ENCODE measurements at places on chromosomes 12 and 14.

- no peak for DNase-seq
Measured at GRCh38 chr14:75470238-75470797, 42.5 kb downstream of the JDP2 start.

DNA sequence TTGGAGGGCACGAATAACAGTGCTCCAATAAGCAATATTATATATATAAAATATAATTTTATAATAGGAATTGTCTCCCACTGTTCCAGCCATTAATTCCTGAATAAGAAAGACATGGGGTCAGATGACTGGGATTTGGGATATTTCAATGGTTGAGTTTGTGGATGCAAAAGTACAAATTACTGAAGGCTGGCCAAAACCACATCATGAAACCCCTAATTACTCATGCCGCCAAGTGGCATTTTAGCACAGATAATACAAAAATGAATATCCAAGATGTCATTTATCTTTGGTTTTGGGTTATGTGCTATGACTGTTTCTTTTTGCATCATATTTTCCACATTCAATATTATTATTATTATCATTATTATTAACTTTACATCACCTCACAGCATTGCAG, 261.4 kb upstream of the TBX3 start:
- no peak for DNase-seq

DNA sequence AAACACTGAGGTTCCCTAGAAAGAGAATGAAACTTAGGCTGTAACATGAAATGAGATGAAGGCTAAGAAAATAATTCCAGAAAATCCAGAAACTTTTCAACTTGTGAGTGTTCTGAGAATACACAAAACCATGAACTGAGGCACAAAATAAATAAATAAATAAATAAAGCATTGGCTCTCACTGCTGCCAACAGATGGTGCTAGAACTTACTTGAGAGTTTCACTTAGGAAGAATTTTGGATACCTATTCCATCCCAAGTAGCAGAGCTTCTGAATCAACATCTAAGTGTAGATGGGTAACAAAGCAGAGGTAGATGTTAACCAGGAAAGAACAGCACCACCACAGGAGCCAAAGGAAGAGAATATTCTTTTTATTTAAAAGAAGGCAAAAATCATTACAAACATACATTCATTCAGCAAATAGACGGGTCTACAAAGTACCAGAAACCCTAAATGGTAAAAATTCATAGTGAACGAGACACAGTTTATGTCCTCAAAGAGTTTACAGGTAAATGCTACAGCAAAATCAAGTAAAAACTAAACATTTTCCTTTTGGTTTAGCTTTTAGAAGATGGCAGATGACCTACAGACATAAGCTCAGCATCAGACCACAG, 16.7 kb downstream of the EPS8 start:
- DNase-seq, result no peak

DNA sequence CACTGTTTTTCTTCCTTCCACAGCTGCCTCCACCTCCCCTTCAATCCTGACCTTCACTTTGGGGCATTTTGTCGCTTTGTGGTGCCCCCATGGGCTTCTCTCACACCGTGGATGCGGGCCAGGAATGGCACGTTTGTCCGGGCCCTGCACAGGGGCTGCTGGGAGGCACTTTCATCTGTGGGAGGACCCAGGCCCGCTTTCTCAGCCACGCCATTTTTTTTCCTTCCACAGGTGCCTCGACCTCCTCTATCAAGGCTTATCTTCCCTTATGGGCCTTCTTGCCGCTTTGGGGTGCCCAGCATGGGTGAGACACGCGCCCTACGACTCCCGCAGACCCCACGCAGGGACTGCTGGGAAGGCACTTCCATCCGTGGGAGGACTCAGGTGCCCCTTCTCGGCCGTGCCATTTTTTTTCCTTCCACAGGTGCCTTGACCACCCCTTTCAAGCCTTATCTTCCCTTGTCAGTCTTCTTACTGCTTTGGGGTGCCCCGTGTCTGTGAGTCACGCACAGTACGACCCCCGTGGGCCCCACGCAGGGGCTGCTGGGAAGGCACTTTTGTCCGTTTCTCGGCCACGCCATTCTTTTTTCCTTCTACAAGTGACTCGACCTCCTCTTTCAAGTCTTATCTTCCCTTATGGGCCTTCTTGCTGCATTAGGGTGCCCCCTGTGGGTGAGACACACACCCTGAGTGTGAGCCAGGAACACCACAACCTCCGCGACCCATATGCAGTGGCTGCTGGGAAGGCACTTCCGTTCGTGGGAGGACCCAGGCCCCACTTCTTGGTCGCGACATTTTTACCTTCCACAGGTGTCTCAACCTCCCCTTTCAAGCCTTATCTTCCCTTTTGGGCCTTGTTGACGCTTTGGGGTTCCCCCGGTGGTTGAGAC, 270.7 kb downstream of the ALG10 start:
- no peak for DNase-seq

GRCh38 chr14:89881839-89882238, 72.7 kb downstream of the EFCAB11 start:
- DNase-seq, result no peak

- no peak for DNase-seq
Measured at GRCh38 chr12:19095756-19096480, 33.6 kb upstream of the PLEKHA5 start.

DNA sequence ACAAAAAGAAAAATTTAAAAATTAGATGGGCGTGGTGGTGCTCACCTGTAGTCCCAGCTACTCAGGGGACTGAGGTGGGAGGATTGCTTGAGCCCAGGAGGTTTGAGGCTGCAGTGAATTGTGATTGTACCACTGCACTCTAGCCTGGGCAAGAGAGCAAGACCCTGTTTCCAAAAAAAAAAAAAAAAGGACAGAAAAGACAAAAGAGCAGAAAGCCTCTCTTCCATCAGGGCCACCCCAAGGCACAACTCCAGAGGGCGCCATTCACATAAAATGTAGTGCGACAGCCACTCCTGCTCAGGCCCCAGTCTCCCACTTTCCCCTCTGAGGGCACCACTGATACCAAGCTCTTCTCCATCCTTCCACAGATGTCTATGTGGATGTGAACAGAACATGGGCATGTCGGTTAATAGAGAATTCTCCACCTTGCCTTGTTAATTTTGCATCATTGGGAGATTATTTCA, 41.8 kb downstream of the DGLUCY start:
- no peak for DNase-seq

DNA sequence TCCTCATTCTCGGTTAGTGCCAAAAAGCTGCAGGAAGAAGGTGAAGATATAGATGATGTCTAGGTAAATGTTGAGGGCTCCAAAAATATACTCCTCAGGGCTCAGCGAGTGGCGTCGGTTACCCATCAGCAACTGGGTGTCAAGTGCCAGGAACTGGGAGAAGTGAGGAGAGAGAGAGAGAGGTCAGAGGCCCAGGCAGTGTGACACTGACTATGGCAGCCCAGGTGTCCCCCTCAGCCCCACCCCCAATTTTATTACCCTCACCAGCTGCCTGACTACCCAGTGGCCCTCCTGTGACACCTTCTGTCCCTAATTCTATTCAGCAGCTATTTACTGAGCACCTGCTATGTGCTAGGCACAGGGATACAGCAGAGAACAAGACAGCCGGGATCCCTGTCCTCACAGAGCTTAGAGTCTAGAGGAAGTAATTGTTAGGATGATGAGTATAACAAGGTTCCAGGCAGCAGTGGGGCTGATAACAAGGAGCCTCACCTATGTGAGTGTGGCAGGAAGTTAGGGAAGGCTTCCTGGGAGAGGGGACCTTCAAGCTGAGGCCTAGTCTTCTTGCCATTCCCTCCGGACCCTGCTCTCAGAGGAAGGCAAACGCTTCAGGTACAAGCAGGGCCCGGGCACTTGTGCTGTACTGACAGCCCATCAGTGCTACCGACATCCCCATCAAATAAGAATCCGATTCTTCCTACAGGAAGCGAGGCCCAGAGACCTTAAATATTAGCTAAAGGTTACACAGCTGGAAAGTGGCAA, 27.8 kb upstream of the BCDIN3D start:
- no peak for DNase-seq

GRCh38 chr14:89507521-89507920, 90.5 kb upstream of the FOXN3 start:
- no peak for DNase-seq

DNA sequence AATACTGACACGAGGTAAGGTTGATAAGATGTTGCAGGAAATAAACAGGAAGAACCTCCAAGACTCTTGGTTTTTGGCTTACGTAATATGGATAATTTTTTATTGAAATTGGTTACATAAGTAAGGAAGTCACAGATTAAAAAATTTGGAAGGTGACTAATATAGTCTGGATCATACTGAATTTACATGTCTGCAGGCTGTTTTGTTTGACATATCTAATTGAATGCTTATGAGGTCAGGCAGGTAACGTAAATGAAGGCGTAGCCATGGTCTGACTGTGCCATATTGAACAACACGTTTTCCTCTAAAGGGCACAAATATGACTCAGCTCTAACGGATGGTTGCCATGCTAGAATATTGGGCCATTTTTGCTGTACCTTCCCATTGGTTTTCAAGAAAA, 648.1 kb upstream of the NOVA1 start:
- no peak for DNase-seq

GRCh38 chr14:32372154-32372553, 43.1 kb downstream of the AKAP6 start:
- no peak for DNase-seq

GRCh38 chr14:87898301-87898700, 94.7 kb downstream of the GALC start:
- DNase-seq, result no peak

DNA sequence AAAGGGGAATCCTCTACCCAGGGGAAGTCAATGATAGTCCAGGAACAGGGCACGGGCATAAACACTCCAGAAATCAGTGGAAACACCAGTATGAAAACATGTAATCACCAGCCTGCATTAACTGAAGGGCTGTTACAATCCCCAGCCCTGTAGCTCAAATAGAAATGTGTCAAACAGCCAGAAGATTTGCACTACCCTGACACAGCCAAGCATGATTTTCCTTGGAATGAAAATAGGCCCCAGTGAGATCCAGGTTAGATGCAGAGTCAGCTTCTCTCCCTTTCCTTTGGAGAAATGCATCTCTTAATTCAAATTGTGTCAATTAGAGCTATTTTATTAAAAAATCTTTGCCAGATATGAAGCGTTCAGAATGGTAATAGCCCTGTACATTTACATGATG, 158.1 kb downstream of the RPS29 start:
- no peak for DNase-seq

DNA sequence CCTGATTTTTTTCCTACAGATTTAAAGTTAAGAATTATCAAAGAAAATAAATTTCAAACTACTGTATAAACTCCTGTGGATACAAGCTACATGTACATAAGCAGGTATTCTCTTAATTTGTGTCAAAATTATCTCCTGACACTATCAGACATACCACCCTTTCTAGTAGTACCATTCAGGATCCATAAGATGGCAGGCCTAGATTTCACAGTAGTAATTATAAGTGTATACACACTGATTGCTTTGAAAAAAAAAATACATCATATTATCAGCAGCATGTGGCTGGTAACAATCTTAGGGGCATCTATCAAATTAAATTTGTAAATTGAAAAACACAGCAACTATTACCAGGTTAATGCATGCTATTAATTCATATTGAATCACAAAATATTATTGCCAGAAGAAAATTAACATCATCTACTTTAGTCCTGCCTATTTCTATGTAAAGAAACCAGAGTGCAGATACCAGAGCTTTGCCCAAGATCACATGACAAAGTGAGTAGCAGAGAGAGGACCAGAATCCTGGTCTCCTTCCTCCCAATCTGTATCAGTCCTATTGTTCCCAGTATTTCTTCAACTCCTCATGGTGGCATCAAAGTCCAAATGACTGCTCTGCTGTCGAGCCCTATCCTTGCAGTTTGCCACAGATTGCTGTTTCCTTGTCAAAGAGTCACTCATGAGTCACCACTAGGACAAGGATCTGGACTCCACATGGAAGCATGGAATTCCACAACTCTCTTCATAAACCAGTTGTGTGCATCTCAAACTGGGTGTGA, 27.7 kb upstream of the CALM1 start:
- DNase-seq, result no peak

- no peak for DNase-seq
Measured at GRCh38 chr14:61609191-61609843, 86.0 kb upstream of the HIF1A start.

DNA sequence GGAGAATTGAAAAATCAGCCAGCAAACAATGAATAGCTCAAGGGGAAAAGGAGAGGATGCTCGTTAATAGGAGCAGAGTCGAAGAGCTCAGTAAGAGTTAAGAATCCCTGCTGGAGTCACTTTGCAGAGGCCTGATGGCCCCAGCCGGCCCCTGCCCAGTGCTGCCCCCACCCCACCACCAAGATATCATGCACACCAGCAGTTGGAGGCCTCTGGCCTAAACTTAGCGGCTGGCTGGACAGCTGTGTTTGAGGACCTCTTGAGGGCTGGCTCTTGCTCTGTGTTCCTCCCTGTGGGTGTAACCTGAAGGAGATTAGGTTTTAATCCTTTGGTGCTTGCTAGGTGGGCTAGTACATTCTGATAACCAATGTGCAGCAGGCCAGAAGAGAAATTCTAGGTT, 142.0 kb downstream of the PLXNC1 start:
- no peak for DNase-seq

- no peak for DNase-seq
Measured at GRCh38 chr14:51396222-51396815, 156.3 kb downstream of the TMX1 start.

- no peak for DNase-seq
Measured at GRCh38 chr12:101878243-101878821, 952 bp downstream of the DRAM1 start.

DNA sequence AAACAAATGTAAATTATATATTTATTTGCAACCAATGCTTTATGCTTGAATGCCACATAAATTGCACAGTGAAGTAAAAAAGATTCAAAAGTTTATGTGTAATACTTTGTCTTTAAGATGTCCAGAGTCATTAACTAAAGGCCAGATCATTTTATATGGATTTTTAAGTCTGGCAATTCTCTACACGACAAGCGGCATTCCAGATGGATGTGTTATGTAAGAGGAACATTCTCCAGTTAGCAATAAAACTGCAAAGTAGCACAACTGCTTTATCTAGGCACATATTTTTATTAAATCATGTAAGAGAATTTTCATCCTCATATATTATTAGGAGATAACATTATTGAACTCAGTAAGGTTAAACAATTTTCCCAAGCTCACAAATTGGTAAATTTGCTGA, 1717.7 kb upstream of the SEL1L start:
- DNase-seq, result no peak

GRCh38 chr14:58276208-58276607, 22.1 kb upstream of the ARID4A start:
- DNase-seq, result no peak
